ENCODE measurements at places on chromosomes 13 and 19. TPM values are rescaled to one million over a fixed set of nuclear protein-coding genes. Genes with fewer than 3 reads are reported as not detected.

Gene COMP
- total RNA-seq, result 0.45 TPM

Gene PODNL1
- 0.48 TPM for total RNA-seq

Gene ATP4A
- not detected for total RNA-seq

Gene CCDC169
- 0.50 TPM for total RNA-seq

Gene PTGIR
- 0.46 TPM for total RNA-seq

Gene ZNF320
- 10.7 TPM for total RNA-seq

Gene RUBCNL
- total RNA-seq, result 4.4 TPM

Gene CASP14
- total RNA-seq, result not detected

Gene SLC6A16
- 9.3 TPM for total RNA-seq

Gene TM9SF2
- total RNA-seq, result 90.4 TPM
